ENCODE measurements at places on chromosomes 7 and 10.

GRCh38 chr7:33970536-33970935 is 65.2 kb downstream of the BMPER start:
- no peak for DNase-seq

- DNase-seq, result no peak
Measured at GRCh38 chr7:3825491-3825890, 524.4 kb downstream of the SDK1 start.

DNA sequence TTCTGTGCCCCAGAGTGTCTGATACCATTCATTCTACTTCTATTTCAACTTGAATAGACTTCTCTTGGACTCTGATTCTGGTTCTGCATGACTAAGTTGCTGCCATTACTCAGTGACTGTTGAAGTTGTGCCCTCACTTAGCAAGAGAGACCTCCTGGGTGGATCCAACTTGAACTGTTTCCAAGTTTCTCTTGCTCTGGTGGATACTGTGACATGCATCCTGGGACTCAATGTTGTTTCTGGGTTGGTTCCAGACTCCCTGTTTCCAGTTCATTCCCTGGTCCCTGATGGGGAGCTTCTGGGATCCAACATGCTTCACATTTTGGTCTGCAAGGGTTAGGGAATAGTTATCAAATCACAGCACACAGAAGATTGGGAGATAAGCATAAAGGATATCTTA is 26.2 kb upstream of the PRPF18 start:
- peak; percentile 74 for DNase-seq

- DNase-seq, result no peak
Measured at GRCh38 chr10:74289951-74290350, 138.9 kb downstream of the ADK start.

GRCh38 chr7:30029696-30030095 is 1.5 kb downstream of the PLEKHA8 start:
- no peak for DNase-seq

- DNase-seq, result no peak
Measured at GRCh38 chr7:2990949-2991470, 52.7 kb downstream of the CARD11 start.
